ENCODE measurements at places on chromosomes 6 and 20.

DNA sequence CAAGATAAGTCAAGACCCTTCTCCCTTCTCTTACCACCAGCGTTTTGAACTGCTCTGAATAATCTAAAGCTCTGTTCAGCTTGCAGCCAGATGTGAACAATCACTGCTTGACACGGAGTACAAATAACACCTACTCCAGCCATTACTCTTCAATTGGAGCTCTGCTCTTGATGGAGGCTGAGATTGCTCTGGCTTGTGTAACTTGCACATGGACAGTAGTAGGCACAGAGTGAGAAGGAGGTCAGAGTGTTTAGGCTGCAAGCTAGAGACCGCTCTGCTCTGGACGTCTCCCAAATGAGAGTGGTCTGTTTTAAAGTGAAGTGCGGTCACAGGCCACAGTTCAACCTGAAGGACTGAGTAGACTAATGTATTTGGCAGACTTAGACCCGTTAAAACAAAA, 158.3 kb downstream of the HDGFL1 start:
- no peak for DNase-seq

DNA sequence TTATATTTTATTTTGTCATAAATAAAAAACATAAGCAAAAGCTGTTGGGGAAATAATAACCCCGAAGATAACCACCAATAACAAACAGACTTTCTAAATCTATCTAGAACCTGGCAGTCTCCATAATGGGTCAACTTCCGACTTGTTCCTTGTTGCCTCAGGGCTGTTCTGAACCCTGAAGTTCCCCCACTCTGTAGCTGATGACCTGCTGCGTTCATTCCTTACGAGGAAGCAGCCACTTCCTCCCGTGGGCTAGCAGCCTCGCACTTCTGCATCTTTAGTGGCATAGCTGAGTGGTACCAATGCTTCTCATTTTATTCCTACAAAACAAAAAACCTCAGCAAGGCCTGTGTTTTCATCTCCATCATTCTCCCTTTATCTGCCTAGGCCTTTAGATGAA, 103.0 kb downstream of the PLEKHG1 start:
- no peak for DNase-seq

DNA sequence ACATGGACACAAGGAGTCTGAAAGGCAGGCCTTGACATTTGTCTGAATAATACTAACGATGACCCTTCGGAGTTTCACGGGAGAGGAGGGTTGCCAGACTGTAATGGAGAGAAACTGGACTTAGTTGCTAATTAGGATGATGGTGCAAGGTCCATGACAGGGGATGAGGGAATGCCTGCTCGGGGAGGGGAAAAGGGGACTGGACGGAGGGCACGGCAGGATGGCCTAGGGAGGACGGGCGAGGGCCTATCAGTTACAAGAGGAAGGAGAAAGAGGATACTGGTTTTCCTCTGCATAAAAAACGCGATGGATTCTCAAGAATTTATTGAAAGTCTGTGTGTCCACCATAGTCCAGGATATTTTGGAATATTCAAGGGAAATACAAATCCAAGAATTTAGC, 42.7 kb downstream of the IRAK1BP1 start:
- no peak for DNase-seq

DNA sequence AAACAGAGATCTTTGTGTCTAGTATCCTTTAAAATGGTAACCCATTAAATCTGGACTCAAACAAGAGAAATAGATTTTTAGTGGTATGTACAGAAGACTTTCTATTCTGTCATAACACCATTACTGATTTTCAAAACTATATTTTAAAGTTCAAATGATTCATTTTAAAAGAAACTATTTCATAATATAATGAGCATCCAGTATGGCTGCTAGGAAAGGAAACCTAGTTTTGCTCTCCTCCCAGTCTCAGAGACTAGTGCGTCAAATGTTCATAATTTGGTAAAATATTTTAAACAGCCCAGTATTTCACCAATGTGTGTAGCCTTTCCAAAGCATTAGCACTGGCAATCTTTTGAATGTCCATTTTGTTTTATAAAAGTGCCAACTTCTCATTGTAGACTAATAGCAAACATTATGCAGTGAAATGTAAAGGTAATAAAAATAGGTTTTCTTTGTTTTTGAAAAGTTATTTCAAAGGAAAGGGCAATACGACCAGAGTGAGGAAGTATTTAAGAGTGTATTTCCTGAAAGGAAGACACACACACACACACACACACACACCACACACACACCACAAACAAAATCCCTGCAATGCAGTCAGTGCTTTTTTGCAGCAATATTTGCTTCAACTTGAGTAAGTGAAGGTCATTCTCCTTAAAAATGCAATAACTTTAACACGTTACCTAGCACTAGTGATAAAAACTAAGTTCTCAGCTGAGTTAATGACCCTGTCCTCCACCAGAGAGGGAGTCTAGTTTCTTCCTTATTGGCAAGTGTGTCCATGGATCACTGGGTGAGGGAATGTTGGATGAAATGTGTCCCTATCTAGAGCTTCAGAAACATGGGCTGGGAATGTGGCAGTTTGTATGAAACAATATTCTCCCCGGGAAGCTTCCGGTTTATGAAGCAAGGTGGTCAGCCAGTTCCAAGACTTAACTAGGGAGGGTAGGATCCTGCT, 4.6 kb downstream of the PPP1R3G start:
- no peak for DNase-seq

- no peak for DNase-seq
Observed at GRCh38 chr20:49961413-49961812, 21.4 kb upstream of the SNAI1 start.

- peak; percentile 31 for DNase-seq
Observed at GRCh38 chr6:21953831-21954801, 342.7 kb downstream of the PRL start.

- DNase-seq = peak; percentile 60
Observed at GRCh38 chr6:39416728-39417127, 94.2 kb upstream of the KCNK16 start.

DNA sequence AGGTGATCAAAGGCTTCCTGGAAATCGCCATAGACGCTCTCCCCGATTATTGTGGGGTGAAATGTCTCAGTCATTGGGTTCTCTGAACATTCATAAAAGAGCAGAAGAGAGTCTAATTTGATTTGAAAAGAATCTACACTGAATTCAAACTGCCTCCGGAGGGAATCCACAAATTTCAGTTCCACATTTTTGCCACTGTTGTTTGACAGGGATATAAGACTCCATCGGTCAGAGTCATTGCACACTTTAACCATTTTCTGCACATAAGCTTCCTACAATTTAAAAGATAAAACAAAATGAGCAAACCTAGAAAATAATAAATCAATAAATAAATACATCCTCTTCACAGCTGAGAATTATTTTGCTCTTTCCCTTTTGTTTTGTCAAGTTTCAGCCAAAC, 2.3 kb downstream of the TENT5A start:
- no peak for DNase-seq

DNA sequence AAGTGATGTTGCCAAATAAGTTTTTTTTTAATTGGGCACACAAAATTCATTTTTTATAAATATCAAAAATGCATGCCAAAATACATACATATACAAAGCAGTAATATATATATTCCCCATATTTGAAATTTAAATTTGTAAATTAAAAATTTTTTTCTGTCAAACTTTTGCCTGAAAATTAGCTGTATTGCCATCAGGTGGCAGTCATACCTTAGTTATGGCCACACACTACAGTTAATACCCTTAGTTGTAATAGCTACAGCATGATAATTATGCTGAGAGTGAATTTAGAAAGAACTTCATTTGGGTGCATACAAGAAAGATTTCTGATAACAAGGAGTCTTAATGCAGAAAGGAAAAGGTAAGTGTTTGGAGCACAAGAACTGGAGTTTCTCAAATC, 46.2 kb upstream of the SDHAF4 start:
- peak; percentile 21 for DNase-seq

GRCh38 chr6:169396554-169397163, 143.0 kb upstream of the THBS2 start:
- DNase-seq = no peak

- DNase-seq = no peak
Observed at GRCh38 chr20:58765780-58766179, 73.2 kb downstream of the NPEPL1 start.

DNA sequence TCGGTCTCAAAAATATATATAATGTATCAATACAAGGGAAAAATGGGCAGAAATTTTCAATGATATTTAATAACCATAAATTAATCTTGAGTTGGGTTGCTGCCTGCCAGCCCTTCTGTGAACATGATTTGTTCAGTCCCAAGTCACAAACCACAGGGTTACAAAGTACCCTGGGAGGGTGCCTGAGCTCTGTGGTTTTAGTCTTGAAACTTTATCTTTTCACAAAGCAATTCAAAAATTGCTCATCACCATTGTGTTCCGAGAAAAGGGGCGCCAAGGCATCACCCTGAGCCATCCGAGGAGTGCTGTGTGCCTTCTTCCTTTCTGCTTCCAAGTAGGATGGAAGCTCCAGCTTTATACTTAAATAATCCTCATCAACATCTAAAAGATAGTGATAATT, 141.6 kb upstream of the AKAP12 start:
- DNase-seq = peak; percentile 20

Measured in astrocyte of the hippocampus (primary cell).